Stimulated activated naive CD8-positive, alpha-beta T cell treated with anti-CD3 and anti-CD28 coated beads, Interleukin-15, amount 100 ng/mL, for 72 hours (primary cell): ENCODE measurements at places on chromosomes 6 and 20.

- DNase-seq: no peak
Measured at GRCh38 chr20:44603327-44603726, 20.9 kb downstream of the PKIG start.

DNA sequence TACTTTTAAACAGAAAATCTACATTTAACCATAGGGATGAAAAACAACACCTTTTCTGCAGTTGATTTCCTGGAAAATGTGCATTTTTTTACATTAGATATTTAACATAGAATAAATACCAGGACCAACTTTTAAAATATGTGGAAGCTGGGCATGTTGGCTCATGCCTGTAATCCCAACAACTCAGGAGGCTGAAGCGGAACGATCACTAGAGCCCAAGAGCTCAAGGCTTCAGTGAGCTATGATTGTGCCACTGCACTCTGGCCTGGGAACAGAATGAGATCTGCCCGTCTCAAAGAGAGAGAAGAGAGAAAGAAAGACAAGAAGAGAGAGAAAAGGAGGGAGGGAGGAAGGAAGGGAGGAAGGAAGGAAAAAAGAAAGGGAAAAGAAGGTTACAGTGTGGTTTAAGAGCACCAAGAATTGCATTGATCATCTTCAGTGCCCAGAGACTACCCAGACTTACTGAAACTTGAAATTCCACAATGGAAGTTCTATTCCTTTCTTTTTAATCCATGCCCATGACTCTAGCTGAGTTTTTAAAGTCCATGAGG is 189.4 kb upstream of the ARID1B start:
- DNase-seq: no peak

DNA sequence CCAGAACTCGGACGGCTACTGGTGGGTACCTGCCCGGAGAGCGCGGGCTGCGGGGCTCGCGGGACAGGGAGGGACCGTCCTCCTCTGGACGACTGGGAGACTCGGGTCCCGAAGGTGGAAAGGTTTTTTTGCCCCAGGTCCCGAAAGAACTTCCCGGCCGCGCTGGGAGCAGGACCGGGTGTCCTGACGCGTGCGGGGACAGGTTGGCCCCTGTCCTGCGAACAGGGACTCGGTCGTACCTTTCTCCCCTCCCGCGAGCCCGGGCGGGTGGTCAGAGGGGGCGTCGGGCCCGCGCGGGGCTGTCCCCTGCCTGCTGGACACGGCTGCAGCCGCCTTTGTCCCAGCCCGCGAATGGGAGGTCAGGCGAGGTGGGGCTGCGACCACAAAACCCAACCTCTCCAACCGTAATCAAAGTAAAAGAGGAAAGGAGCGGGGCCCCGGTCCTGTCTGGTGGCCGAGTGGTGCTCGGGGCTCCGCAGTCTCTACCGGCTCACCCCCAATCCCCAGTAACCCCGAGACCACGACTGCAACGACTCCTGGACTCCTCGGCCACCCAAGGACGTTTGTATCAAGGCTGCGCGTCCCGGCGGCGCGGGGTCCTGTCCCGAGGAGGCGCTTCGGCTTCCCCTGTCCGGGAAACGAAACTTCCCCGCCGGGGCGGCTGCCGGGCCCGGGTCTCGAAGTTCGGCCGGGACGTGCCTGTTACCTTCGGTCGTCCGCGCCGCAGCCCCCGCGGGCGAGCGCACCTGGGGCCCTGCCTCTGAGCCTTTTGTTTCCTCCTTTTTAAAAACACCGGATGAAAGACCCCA is 798 bp downstream of the DSP start:
- peak; percentile 9 for DNase-seq

- DNase-seq: no peak
Measured at GRCh38 chr20:17928633-17929311, 39.8 kb downstream of the SNX5 start.

- no peak for DNase-seq
Measured at GRCh38 chr20:31758521-31758920, 19.4 kb downstream of the TPX2 start.

- no peak for DNase-seq
Measured at GRCh38 chr20:10626896-10627295, 46.9 kb downstream of the JAG1 start.

GRCh38 chr6:11830105-11830504 is 51.5 kb upstream of the ADTRP start:
- DNase-seq: no peak
